Upper lobe of right lung (tissue), 1 donor: ENCODE measurements at places on chromosomes 6 and 20.

- DNase-seq, result no peak
These were observed 85.4 kb downstream of the SOX4 start for GRCh38 chr6:21678990-21679389.

DNA sequence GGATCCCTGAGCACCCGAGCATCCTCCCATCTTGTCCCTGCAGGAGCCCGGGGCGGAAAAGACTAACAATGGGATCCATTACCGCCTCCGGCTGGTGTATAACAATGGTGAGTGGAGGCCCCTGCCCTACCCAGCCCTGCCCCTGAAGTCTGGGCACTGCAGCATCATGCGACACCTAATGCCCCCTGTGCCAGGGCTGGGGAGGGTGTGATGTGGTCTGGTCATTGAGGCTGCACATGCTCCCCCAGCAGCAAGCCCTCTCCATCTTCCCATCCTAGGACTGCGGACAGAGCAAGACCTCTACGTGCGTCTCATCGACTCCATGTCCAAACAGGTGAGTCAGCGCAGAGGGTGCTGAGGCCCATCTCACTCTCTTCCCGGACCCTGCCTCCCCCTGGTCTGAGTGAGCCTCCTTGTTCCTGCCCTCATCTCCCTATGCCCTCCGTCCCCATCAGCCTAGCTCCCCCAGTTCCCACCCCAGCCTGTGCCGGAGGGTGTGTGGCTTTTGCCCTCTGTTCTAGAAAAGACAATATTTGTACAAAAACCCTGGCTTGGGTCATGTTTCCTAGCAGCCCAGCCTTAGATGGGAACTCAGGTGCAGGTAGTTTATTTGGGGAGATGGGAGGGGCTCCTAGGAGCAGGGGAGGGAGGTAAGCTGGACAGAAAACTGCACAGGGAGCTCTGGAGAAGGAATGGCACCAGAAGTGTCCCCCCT is 13.5 kb downstream of the EBF4 start:
- DNase-seq, result no peak

DNA sequence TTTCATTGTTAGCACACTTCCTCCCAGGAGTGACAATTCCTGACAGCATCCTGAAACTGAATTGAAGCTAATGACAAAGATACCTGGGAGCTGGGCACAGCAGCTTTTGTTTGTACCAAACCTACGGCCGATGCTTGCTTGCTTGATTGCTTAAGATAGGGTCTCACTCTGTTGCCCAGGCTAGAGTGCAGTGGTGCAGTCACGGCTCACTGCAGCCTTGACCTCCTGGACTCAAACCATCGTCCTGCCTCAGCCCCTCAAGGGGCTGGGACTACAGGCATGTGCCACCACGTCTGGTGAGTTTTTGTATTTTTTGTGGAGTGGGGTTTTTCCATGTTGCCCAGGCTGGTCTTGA is 84.7 kb upstream of the SCP2D1 start:
- DNase-seq, result no peak

- DNase-seq, result peak; percentile 80
These were observed 42.6 kb downstream of the TTI1 start for GRCh38 chr20:37990571-37991151.

DNA sequence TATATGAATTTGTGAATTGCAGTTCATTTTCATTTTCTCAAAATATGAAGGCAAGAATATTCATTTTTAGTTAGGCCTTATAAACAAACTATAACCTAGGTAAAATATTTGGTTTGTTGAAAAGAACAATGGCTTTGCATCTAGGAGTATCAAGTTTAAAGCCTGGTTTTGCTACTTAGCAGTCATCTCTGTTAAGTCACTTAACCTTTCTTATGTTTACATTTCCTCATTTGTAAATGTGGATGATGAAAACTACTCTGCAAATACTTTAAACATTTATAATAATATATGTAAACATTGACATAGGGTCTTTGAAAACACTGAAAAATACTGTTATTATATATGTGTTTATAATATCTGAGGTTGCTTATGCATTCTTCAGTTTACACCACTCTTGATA is 135.5 kb downstream of the CENPW start:
- no peak for DNase-seq

DNA sequence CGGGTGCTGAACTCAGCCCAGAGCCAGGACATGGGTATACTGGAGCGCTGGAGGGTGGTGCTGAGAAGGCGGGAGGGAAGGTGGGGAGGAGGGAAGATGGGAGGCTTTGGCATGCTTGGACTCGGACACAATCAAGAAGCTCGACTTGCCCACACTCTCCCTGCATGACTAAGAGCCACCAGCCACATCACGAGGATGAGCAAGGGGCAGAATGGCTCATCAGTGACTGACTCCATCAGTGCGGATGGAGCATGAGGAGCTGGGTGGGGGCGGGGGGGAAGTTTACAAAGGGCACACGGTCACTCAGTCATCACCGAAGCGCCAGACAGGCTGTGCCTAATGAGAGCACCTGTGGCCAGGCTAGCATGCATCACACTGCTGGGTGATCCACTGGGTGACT is 222.8 kb downstream of the KIF16B start:
- DNase-seq, result no peak

DNA sequence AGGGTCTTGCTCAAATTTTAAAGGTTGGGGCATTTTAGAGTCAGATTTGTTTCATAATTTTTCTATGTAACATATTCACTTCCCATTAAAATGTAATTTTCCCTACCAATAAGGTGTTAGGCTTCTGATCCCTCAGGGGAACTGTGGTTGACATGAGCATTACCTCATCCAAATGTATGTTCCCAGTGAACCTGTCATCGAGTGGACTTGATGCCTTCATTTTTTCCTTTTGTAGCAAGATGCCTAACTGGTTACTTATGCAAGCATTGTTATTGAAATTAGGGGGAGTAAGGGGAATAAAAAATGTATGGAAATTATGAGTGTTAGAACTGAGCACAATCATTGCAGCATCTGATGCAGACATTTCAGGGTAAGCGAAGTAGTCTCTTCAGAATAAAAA is 360.5 kb downstream of the BCKDHB start:
- DNase-seq, result no peak

DNA sequence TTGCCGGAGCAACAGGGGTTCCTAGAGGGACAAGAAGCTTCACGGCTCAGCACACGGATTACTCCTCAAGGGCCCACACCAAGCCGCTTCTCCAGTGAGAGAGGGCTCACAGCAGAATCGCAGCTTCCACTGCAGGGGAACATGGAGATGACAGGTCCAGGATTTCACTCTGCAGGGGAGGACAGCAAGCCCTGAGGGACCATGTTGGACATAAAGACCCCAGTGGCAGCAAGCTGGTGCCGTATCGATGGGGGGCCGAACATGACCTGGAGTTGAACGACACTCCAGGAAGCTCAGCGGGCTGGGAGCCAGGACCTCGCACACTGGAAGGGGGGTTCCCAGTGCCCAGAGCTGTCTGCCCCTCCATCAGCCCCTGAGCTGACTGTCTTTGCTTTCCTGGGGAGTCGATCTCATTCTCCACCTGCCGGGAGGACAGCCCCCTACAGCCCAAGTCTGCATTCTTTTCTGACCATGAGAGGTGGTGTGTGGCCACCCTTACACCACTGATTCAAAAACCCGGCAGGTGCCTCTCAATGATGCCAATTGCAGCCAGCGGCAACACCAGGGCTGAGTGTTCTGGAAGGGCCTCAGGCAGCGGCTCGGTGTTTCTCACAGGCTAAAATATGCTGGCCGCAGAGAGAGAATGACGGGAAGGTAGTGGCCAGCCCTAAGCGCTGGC is 194.5 kb upstream of the CDH4 start:
- no peak for DNase-seq

DNA sequence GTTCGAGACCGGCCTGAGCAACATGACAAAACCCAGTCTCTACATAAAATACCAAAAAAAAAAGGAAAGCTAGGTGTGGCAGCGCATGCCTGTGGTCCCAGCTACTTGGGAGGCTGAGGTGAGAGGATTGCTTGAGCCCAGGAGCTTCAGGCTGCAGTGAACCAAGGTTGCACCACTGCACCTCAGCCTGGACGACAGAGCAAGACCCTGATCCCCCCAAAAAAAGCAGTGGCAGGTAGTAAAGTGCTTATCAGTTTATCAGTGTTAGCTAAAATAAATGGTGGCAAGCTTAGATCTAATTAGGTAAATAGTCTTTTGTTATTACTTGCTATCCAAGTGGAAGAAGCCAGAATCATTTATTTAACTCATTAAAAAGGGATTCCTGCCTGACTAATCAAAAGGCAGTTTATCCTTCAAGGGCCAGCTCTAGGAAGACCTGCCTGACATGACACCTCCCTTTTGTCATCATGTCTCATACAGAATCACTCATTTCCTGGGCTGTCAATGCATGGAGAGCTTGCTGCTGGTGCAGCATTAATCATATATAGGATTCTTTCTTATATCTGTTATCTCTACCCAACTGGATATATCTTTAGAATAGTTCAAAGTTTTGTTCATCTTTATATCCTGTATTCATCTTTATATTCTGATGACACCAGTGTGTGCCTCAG is 9.6 kb downstream of the DSTN start:
- DNase-seq, result no peak

DNA sequence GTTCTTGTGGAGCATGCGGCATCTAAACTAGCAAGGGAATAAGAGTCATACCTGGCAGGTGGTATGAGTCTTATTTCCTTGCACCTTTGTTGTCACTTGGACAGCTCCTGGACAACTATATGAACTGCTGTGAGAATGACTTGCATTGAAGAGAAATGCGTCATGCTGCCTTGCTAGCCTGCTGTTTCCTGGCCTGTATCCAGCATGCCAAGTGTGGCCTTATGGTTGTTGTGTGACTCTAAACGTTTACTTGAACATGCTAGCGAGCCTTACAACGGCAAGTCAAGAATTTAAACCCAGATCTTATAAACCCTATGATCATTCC is 90.4 kb downstream of the CEP162 start:
- DNase-seq, result no peak

DNA sequence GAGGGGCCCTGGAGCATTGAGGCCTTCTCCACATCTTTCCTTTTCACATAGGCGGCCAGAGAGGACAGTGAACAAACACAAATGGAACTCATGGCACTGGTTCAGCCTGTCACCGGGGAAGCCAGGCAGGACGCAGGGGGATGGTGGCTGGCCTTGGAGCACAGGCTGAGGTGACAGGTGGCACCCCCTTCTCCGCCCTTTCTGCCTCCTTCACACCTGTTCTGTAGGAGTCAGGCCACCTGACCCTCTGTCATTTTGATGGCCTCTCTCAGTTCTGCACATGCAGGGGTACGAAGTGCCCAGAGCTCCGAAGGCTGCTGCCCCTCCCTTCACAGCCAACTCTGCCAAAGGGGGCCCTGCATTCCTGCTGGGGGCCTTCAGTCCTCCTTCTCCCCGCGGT is 60.8 kb downstream of the CD40 start:
- no peak for DNase-seq

- no peak for DNase-seq
These were observed 289.2 kb upstream of the CNR1 start for GRCh38 chr6:88455317-88455716.

DNA sequence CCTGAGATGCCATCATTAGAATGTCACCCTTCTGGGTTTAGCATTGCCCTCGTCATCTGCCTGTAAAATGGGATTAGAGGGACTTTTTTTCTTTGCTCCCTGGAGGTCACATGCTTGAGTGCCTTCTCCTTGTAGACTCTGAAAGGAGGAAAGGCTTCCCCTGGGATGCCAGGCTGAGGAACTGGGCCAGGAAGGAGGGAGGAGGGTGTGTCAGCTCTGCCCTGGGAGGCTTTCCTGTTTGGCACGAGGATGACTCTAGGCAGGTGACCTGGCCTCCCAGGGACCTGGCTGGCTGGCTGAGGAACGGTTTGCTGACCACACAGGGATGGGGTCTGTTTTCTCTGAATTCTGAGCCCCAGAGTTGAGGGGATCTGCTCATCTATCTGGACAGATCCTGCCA is 137.9 kb upstream of the RNF24 start:
- DNase-seq, result peak; percentile 19

- no peak for DNase-seq
These were observed 94.3 kb downstream of the REV3L start for GRCh38 chr6:111388681-111389080.
